Posterior vena cava (tissue), 2 donors: ENCODE measurements at places on chromosomes 5 and 9. TPM values are rescaled to one million over a fixed set of nuclear protein-coding genes. Genes with fewer than 3 reads are reported as not detected.
A peak's percentile ranks its signal among the peaks of the same experiment; 100 is the strongest.

DNA sequence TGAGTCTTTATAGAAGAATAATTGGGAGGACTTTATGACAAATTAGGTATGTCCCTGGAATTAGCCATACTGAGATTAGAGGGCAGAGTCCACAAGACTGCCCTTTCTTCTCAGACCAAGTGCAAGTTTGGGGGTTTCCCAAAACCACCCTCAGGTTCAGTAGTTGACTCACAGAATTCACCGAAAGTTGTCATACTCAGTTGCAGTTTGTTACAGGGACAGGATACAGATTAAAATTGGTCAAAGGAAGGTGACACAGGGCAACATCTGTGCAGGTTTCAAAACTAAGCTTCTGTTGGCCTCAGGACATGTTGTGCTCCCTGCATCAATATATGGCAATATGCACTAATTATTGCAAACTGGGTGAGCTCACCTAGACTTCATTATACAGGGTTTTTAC, 3.8 kb downstream of the RANBP17 start:
- DNase-seq, result no peak

GRCh38 chr5:158414780-158415179, 555.8 kb upstream of the CLINT1 start:
- no peak for DNase-seq

DNA sequence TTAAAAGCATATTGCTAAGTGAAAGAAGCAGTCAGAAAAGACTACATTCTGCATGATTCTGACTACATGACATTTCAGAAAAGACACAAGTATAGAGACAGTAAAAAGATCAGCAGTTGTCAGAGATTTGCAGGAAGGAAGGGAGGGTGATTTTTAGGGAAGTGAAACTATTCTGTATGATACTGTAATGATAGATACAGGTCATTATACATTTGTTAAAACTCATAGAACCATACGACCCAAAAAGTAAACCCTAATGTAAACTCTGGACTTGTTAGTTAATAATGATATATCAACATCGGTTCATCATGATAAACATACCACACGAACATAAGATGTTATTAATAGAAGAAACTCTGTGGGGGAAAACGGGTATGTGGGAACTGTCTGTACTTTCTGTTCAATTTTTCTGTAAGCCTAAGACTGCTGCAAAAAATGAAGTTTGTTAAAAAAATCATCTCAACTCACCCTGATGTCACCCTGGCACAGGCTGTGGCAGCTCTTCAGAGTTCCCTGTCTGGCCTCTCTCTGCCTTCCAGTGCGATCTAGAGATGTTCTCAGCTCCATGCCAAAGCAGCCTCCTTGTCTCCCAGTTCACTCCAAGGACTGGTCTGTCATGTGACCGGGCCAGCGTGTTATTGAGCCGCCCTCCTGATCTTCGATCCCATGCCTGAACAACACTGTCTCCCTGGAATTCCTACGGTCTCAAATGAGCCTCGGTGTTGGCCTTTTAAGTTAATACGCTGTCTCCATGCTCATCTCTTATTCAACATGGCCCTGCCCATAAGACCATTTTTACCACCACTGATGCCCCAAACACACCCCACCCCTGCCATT, 35.4 kb downstream of the PRLR start:
- DNase-seq, result no peak

- no peak for DNase-seq
These were observed 113.8 kb downstream of the MSX2 start for GRCh38 chr5:174837919-174838902.

- DNase-seq, result no peak
These were observed 6.7 kb upstream of the BICD2 start for GRCh38 chr9:92771309-92771708.

GRCh38 chr9:80793706-80794105, 895.6 kb downstream of the TLE1 start:
- no peak for DNase-seq

DNA sequence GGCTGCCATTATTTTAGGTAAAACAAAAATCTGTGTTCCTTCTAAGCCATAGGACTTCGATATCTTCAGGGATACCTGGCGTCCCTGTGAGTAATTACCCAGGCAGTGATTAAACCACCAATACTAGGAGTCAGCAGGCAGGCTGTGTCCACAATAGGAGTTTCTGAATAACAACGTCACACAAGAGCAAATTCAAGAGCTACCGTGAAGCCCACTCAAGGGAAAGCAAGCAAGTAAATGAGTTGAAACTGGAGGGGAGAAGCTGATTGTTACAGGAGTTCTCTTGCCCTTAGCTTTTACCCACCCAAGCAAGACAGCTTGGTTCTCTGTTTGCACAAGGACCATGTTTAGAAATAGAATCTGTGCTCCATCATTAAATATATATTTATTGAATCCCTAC, 50.8 kb downstream of the SEMA5A start:
- no peak for DNase-seq

- no peak for DNase-seq
These were observed 108.3 kb downstream of the EPB41L4A start for GRCh38 chr5:112310746-112311145.

- no peak for DNase-seq
These were observed 9.5 kb upstream of the WDR5 start for GRCh38 chr9:134126373-134126772.

DNA sequence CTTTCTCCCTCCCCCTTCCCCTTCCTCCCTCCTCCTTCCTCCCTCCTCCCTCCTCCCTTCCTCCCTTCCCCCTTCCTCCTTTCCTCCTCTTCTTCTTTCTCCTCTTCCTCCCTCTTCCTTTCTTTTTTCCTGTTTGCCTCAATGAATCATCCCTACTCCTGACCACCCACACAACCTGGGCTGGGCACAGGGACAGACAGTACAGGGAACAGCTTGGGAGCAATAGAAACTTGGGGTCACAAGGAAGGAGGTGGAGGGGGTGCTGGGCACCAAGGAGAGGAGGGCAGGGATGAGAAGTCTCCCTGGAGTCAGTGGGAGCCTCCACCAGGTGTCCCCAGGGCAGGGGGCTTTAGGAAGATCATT, 5.0 kb downstream of the TTC16 start:
- no peak for DNase-seq

DNA sequence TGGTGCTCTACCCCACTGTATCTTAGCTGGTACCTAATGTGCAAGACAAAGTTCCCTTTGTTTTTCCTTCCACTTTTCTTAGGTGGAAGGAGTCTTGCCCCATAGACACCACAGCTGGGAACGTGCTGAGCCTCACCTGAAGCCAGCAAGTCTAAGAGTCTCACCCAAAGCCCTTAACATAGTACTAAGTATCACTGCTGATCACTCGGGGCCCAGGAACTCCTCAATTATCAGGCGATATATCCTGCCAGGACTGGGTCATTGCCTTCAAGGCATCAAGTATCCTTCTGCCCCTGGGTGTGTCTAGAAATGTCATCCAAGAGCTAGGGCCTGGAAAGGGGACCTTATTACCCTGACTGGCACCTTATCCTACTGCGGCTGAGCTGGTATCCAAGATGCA, 123.9 kb downstream of the PTPRD start:
- no peak for DNase-seq

DNA sequence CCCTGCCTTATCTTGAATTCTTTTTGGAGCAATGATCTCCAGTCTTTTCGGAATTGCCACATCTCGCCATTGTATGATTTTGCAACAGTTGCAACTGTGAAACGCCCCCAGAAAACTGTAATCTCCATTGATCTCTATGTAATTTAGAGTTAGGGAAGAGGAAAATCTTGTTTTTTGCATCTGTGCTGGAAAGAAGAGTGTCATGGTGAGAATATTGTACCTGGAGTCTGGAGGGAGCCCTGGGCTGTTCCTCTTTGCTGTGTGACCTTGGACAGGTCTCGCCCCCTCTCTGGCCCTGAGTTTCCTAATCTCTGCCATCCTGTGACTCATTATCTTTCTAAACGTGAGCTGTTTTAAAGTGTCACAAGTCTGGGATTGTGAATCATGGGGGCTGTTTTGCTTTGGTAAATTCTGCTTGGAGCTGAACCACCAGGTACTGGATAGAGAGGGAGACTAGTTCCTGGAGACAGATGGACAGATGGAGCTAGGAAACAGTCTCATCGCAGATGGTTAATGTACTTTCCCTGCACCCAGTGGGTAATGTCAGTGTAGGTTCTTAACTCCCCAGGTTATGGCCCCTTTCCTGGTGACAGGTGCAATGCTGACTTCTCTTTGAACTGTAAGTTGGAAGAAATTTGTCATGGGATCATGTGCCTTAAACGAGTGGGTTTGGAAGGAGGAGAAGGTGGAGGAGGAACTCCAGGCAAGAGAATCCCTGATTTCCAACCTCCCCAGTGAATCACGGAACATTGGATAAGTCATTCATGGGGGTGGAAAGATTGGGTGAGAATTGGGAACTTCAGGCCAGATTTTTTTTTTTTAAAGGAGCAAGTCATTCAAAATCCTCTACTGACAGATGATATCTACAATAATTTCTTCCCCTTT, 19.6 kb downstream of the PPARGC1B start:
- DNase-seq, result no peak

DNA sequence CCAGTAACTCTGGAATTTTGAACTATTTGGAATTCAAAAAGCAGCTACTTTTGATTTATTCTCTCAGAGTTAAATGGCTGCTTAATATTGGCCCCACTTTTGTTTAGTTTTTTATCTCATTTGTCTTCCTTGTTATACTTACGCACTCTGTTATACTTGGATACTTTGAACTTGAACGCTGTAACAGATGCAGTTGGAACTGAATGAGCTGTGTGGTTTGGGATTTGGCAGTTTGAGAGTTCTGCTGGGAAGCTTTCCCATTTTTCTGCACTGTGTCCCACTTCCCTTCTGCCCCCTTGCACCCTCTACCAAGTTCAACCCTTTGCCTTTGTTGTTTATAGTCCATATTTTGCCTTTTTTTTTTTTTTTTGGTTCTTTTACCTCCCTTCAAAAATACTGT, 3.8 kb downstream of the RHOBTB3 start:
- no peak for DNase-seq

GRCh38 chr9:100586093-100586492, 8.2 kb downstream of the CAVIN4 start:
- DNase-seq, result peak; percentile 45

DNA sequence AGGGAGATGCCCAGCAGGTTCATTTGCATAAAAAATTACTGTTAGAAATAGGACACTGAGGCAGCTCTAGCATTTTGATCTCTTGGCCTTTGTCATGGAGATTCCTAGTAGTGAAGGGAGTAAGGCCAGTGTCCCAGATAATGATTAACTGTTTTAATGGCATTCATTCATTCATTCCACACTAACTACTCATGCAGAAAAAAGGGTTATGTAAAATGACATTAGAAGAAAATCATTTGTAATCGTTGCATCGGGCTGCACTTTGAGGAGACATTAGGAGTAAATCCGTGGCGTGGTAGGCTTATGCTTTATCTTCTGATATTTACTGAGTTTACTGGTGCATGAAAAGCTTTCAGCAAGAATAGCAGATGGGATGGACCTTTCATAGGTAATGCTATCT, 82.6 kb upstream of the GRHPR start:
- DNase-seq, result no peak

GRCh38 chr5:41736641-41737040, 133.6 kb downstream of the OXCT1 start:
- no peak for DNase-seq

The ANKRD20A1 gene
- 2.0 TPM for total RNA-seq

The TTC39B gene
- 30.1 TPM for total RNA-seq

The IL3 gene
- not detected for total RNA-seq

The OR13D1 gene
- total RNA-seq, result not detected

The GMCL2 gene
- total RNA-seq, result not detected

The PCDHA1 gene
- not detected for total RNA-seq

The FLT4 gene
- 29.6 TPM for total RNA-seq

The KCNMB1 gene
- total RNA-seq, result 61.6 TPM

The ANKRD34B gene
- not detected for total RNA-seq

The LCN9 gene
- not detected for total RNA-seq

The GZMA gene
- total RNA-seq, result 1.6 TPM

The SOX30 gene
- total RNA-seq, result 0.23 TPM
